ENCODE measurements at places on chromosomes 5 and 9.
A peak's percentile ranks its signal among the peaks of the same experiment; 100 is the strongest.

GRCh38 chr5:103019804-103020203 is 100.1 kb downstream of the GIN1 start:
- DNase-seq: no peak

GRCh38 chr5:24644761-24645160 is at the start of gene CDH10:
Gene CDH10, minus strand, starts transcription at chr5:24644978. Its CDS starts 51,488 bp downstream, at chr5:24593490.
- DNase-seq: peak; percentile 98

- peak; percentile 13 for DNase-seq
Measured at GRCh38 chr5:120083851-120084542, 380.1 kb upstream of the PRR16 start.

- DNase-seq: no peak
Measured at GRCh38 chr5:155759984-155760383, 567.0 kb upstream of the SGCD start.

DNA sequence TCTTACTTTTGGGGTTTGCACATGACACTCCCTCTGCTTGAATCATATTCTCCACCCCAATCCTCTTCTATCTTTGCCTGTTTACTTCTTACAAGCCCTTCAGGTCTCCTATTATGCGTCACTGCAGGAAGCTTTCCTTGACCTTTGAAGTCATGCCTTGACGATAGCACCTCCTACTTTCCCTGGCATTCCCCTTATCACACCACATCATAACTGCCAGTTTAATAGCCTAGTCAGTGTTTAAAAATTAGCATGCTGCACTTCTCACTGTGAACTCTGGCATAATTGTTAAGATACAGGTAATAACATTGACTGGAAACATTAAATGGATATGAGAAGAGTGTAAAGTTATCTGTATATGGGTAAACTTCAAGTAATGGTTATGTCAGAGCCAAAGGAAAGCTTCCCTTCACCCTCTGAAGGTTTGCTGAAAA is 37.1 kb upstream of the CEP120 start:
- DNase-seq: peak; percentile 86

- DNase-seq: no peak
Measured at GRCh38 chr5:115639377-115639776, 13.5 kb upstream of the TMED7 start.

DNA sequence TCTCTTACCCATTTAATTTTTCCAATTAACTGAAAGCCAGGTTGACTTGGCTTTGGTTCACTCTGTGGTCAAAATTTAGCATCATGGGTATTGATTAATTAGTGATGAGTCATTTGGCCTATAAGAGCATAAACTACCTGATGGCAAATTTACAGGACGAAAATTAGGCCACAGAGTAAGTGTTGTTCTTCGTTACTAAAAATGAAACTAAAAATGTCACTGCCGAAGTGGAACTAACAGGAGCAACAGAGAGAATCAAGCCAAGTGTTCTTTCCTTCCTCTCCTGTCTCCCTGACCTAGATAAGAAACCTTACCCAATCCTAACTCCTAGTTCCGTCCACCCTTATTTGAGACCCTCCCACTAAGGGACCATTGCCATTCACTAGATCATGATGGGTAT is 176.9 kb downstream of the RAB3C start:
- no peak for DNase-seq

DNA sequence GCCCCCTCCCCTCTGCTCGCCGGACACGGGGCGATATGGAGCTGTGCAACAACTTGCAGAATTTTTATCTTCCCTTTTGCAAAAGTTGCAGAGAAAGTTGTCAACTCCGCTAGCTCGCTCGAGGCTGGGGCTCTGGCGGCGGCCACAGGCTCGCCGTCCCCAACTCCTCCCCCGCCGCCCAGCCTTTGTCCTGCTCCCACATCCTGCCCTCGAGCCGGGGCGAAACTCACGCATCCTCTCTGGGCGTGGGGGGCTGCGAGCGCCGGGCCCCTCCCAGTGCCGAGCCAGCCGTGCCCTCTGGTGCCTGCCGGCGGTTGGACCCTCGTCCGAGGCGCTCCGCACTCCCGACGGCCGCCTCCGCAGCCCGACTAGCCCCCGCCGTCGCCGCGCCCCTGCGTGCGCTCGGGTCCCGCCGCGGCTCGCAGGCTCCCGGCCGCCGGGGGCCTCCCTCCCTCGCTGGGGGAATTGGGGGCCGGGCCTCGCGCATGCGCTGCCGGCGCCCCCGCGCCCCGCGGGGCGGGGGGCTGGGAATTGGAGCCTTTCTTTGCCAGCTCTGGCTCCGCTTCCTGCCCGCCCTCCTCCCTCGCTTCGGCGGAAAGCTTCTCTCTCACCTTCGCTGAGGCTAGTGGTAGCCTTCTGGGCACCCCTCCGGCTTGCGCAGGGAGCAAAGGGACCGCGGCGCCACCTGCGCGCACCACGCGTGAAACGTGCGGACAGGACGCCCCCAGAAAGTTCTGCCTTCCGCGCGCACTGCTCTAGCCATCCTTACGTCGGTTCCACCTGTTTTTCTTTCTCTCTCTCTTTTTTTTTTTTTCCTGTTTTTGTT is at the start of gene CCNJL:
TSS of gene CCNJL (minus strand) at position 431 of the 826 bp plus-strand sequence. CDS start 641 bp downstream, outside the sequence.
- DNase-seq: peak; percentile 87

GRCh38 chr5:14569948-14570691 is 11.5 kb upstream of the OTULINL start:
- DNase-seq: no peak

GRCh38 chr9:29297592-29297991 is 1724.3 kb upstream of the C9orf72 start:
- no peak for DNase-seq

GRCh38 chr9:131277910-131278701 is 1.8 kb upstream of the FAM78A start:
- DNase-seq: peak; percentile 95

All from mesendoderm (in vitro differentiated cells).